ENCODE measurements at places on chromosomes 1 and 21.

- no peak for DNase-seq
Observed at GRCh38 chr1:207152792-207153468, 48.9 kb downstream of the C4BPA start.

- no peak for DNase-seq
Observed at GRCh38 chr21:14080764-14081096, 130.0 kb downstream of the LIPI start.

DNA sequence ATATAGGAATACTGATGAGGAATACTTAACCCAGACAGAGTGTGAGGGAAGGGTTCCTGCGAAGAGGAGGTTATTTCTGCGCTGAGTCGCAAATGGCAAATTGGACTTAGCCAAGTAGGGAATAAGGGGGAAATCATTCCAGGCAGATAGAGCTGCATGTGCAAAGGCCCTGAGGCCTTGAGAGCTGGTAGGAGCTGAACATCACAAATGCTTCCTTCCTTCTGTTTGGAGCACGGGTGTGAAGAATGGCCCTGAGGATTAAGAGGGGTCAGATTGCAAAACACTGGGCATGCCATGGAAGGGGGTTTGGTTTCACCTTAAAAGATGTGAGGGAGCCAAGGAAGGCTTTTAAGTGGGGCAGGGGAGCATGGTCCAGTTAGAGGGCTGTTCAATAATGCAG is 12.4 kb downstream of the IER5 start:
- no peak for DNase-seq

- no peak for DNase-seq
Observed at GRCh38 chr21:41149199-41149598, 18.8 kb upstream of the BACE2 start.

DNA sequence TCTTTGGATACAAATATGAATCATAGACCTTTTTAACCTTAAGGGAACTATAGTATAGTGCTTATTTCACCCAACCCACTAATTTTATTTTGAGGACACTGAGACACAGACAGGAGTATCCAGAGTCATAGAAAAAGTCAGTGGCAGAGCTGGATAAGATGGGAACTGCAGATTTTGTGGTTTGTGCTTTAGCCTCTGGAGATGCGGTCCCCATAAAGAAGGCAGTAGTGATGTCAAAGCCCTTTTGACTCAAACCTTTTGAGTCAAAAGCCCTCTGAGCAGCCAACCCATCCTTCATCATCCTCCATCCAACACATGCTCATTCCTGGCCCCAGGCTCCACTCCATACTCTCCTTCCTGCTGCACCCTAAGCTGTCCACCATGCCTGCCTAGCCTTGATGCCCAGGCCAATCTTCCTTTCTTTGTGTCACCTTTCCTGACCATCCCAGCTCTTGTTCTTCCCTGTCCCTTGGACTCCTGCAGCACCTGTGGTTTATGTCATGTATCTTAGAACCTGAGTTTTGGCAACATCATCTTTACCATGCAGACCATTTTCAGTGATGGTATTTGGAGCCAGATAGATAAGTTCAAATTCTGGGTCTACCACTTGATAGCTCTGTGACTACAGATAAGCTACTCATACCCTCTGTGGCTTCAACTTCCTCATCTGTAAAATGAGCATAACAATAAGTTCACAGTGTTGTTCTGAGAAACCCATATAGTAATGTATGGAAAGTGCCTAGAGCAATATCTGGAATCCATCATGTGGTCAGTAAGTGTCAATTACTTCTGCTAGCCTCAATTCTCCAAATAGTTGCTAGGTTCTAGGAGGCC is 20.1 kb downstream of the SLAMF1 start:
- no peak for DNase-seq

DNA sequence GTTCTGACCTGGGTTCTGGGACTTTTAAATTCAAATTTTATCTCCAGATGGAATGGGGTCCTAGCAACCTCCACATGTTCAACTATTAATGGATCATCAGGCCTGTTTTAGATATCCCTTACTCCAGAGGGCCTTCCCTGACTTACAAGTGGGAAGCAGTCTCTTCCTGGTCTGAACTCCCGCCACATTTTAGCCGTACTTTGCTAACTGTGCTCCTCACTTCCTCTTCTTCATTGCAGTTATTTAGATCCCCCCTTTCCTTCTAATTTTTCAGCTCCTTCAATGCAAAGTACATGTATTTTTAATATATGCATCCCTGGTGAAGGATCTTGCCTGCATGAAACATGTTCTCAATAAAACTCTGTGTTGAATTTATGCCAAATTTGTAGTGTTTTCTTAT is 3.7 kb downstream of the CD1A start:
- DNase-seq: no peak

DNA sequence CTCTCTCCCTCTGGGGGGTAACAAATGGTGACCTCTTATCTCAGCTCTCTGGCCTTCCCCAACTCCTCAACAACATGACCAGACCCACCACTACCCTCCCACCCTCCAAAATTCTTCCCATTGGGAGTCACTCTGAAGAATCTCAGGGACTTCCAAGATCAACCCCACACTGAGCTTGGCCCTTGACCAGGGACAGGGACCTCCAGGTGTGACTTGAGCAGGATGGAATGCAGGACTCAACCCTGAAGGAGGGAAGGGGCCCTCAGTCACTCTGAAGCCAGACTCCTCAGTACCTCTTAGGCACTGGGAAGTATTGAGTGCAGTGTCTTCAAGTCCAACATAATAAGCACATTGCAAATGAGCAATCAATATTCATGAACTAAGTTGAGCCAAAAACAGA is 1.9 kb downstream of the CASQ1 start:
- no peak for DNase-seq

- DNase-seq: peak; percentile 59
Observed at GRCh38 chr1:167488786-167489185, 29.5 kb downstream of the CD247 start.

- DNase-seq: no peak
Observed at GRCh38 chr21:31865429-31865970, 7.3 kb upstream of the HUNK start.

DNA sequence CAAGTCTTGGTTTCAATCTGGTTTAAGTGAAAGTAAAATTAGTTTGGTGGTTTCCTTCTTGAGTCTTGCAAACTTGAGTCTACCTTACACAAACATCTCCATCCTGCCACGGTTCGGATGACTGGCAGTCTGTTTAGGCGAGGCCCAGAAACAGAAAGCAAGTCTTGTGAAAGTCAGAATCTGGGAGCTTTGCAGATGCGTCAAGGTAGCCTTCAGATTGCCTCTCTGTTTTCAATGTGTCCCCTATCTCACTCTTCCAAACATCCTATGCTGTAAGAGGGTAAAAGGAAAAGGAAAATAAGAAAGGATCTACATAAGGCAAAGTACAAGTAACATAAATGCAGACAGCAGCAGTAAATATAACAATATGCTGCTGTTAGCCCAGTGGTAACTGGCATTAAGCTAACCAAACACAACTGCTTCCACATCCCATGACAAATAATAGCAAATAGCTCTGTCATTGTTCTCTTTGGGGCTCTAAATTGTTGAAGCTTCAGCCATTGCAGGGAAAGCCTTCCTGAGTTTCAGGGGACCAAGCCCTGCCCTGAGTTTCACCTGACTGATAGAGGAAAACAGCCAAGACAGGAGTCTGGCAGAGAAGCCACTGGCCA is 26.2 kb upstream of the C1orf105 start:
- no peak for DNase-seq

- DNase-seq: no peak
Observed at GRCh38 chr1:2628191-2628932, 4.5 kb downstream of the MMEL1 start.

DNA sequence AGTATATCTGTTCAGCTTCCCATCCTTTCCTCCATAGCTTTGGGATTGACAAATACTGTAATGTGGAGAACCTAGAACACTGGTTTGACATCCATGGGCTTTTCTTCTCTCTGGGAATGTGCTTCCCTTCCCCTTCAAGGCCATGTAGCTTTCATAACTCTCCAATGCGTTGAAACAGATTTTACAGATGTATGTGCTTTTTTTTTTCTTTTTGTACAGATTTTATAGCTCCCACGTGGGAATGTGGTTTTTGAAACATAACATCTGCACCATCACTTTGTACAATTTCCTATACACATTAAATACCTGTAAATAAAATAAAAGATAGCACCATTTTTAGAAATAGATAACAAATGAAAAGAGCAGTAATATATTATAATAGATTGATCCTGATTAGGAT is 138.5 kb upstream of the TMPRSS15 start:
- DNase-seq: no peak

GRCh38 chr21:14313300-14313699 is 69.6 kb downstream of the HSPA13 start:
- DNase-seq: no peak

GRCh38 chr1:17239420-17239819 is 9.5 kb upstream of the PADI3 start:
- DNase-seq: peak; percentile 44

- no peak for DNase-seq
Observed at GRCh38 chr1:48691429-48692001, 85.2 kb downstream of the BEND5 start.
